H7 (cell line): ENCODE measurements at places on chromosomes 12 and 14.

DNA sequence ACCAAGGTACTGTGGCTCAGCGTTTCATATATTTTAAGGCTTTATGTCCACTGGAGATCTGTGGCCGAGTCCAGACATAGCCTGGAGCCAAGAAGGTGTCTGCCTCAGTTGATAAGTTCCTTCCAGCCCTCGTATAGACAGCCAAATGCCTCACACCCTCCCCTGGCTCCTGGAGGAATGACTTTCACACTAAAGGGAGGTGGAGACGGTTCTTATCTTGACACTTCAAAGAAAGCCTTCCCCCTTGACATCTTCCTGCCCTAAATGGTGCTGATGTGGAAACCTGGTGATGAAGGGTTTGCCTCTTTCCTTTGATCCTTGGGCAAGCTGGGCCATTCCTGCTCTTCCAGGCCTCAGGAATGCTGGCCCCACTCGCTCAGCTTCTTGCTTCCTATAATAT lies 474.8 kb upstream of the TBX3 start:
- no peak for DNase-seq

DNA sequence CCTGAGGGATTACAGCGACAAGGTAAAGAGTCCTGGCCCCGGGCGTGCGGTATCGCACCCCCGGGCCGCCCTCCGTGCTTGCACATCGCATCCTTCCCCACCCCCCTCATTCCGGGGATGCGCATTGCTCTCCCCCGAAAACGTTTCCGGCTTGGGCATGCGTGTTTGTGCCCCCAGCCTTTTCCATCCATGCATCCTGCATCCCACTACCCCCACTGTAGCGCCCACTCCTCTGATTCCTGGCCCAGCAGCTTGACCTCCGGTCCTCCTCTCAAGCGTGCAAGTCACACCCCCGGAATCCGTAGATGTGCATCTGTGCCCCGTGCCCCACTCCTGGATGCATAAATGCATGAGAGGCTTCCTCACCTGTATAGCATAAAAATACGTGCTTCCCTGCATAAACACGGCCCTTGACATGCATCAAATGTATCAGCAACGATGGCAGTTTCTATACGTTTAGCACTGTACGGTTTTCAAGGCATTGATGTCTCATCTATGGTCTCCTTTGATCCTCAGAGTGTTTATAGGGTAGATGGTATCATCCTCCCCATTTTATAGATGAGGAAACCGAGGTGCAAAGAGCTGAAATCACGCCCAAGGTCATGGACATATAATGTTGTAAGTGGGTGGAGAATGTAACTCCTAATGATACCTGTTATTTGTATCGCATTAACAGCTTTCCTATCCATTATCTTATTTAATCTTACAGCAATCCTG lies 484 bp downstream of the RIC8B start:
- no peak for DNase-seq

GRCh38 chr12:66087365-66087943 lies 43.1 kb downstream of the LLPH start:
- DNase-seq = peak; percentile 31

- DNase-seq = no peak
Observed at GRCh38 chr14:65784574-65784973, 372.0 kb downstream of the FUT8 start.

DNA sequence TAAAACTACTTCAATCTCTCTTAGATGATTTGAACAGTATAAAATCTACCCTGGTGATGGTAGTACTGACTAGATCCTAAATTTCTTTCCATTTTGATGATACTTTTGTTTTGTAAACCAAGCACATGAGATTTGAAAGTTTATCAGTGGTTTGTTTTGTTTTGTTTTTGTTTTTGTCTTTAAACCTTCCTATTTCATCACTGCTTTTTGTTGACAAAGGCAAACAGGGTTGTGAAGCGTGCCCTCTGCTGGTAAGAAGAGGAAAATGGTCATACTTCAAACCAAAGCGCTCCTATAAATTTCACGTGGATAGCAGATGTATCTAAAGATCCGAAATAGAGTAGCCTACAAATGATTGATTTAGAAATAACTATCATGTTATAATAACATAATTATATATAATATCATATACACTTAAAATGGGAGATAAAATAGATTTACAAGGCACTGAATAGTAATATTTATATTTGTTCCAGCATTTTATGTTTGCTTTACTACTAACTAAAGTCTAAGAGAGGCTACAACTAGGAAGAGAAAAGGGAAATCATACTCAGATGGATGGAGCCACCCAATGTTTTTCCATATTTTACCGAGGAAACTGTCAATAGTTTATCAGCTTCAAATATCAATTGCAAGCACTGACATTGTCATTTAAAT lies 254.0 kb upstream of the USP15 start:
- peak; percentile 53 for DNase-seq
